KG1 (cell line): ENCODE measurements at places on chromosomes 4 and X.

GRCh38 chrX:69501429-69501828 lies 2.7 kb upstream of the NALF2 start:
- DNase-seq = no peak

DNA sequence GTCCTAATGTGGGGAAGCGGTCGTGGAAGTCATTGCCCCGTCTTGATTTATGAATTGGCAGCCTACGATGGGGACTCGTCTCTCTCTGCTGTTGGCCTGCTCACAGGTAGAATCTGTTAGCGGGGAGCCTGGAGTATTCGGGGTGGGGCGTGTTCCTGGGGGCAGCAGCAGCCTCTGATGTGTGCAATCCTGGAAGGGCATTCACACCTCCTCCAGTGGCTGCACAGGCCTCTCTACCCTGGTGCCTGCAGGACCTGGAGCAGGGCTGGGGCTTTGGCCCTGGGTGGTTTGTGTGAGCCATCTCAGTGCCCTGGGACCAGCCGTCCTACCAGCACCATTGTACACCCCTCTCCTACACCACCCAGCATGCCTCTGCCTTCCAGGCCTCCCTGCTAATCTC lies 340.9 kb downstream of the ARHGAP10 start:
- no peak for DNase-seq

DNA sequence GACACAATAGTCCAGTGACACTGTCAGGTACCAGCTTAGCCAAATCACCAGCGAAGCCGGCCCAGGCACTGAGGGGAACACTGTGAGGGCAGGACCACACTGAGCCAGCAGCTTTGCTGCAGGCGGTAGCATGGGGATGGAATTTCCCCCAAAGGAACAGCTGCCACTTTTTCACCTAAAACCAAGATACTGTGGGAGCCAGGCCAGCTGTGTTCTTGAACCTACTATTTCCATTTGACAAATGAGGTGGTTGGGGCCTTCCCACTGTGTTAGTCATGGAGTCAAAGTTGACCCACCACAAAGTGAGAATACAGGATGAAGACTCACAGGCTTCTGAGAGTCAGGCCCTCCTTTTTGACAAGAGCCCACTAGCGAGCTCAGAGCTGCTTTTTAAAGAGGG lies 70.7 kb upstream of the SH3RF1 start:
- DNase-seq = no peak

GRCh38 chr4:6618386-6619115 lies 21.9 kb upstream of the MRFAP1 start:
- DNase-seq = no peak

- DNase-seq = no peak
These were observed 1863.6 kb downstream of the STIM2 start for GRCh38 chr4:28724239-28724638.

DNA sequence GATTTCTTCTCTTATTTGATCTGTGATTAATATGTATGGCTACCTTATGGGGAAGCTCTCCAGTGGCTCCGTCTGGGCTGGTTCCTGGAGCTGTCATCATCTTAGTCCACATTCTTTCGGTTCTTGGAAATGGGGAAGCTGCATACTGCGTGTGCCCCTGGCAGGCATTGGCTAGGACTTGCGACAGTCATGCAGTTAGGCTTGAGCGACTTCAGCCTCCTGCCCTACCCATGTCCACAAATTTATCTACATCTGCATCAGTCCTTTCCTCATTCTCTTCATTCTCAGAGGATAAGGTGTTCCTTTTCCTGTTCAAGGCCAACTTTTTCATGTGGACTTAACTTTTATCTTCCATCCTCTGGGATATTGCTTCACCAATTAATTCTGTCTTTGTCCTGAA lies 214.2 kb downstream of the RELL1 start:
- DNase-seq = no peak

- DNase-seq = no peak
These were observed 194.7 kb downstream of the OPHN1 start for GRCh38 chrX:68238568-68238967.

GRCh38 chrX:24890677-24891076 lies 125.1 kb downstream of the ARX start:
- no peak for DNase-seq

DNA sequence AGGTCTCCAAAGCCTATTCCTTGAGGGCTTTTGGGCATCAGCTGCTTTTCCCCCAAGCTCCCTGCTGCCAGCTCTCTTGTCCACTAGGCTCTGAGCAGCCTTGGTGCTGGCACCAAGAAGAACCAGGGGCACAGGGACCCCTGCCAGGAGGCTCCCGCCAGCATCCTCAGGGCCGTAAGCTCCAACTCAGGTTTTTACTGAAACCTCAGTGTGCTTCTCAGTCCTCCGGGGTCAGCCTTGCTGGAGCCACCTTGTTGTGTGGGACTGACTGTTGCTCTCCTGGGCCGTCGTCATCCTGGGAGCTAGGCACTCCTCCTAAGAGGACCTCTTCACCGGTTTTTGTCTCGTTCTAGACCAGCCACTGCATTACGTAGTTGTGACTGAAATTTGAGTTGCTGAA lies 38.9 kb downstream of the NOP14 start:
- DNase-seq = no peak

GRCh38 chrX:95907081-95907480 lies 777.6 kb upstream of the DIAPH2 start:
- DNase-seq = no peak

GRCh38 chrX:48937054-48937907 lies 18.5 kb upstream of the PIM2 start:
- peak; percentile 52 for DNase-seq

GRCh38 chr4:80006935-80007744 lies 65.9 kb downstream of the ANTXR2 start:
- DNase-seq = no peak

DNA sequence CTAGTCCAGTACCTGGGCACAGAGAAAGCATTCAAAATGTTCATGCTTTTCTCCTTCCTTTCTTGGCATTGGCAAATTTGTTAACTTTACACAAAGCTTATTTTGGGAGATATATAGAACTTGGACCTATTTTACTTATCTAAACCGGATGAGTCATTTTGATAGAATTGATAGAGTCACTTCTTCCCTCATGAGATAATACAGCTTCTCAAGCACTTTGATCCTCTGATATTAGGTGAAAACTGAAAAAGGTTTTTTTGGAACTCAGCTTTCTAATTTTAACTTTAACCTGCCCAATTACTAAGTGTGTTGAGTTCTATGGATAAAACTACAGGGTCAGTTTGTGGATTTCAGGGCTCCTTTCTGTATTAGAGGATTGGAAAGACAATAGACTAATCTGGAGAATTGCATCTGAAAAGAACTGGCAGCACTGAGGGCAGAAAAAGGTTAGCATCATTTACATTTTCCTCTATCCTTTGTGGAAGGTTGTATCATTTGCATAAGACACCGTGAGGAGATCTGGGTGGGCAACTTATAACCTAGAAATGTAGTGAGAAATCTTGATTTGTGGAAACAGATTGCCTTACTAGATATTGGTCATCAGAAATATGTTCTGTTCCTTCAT lies 2.4 kb downstream of the WDR44 start:
- no peak for DNase-seq

- DNase-seq = no peak
These were observed 16.6 kb upstream of the NPNT start for GRCh38 chr4:105878668-105879067.

DNA sequence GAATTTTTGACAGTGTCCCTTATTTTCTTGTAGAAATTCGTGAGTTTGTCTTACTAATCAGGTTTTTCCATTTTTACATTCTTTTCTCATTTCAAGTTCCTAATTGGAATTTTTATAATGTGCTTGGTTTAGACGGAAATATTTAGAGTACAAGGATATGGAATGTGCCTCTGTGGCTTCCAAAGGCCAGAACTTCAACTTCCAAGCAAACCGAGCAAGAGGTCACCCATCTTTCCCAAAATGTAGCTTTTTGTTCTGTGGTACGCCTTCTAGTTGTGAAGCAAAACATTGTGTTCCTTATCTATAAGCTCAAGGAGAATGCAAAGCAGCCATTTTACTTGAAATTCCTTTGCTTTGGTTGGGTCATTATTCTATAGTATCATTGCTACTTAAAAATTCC lies 212.8 kb upstream of the PACRGL start:
- no peak for DNase-seq

DNA sequence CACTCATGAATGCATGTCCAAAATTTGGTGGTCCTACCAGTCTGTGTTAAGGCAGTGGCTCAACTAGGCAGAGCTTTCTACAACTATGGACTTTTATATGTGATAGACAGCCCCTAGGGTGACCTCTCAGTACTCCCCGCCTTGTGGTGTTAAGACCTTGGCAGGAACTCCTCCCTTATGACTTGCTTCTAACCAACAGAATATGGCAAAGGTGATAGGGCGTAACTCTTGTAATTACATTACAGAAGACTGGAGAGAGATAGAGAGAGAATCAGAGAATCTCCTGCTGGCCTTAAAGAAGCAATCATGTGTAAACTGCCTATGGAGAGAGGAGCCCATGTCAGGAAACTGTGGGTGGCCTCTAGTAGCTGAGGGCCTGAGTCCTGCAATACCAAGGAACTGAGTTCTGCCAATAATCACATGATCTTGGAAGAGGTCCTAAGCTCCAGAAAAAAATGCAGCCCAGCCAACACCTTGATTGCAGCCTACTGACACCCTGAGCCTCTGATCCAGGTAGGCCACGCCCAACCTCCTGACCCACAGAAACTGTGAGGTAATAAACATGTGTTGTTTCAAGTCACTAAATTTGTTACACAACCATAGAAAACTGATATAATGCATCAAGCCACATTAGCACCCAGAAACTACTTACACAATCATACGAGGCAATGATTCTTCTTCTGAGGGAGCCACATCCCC lies 68.9 kb downstream of the INPP4B start:
- no peak for DNase-seq

DNA sequence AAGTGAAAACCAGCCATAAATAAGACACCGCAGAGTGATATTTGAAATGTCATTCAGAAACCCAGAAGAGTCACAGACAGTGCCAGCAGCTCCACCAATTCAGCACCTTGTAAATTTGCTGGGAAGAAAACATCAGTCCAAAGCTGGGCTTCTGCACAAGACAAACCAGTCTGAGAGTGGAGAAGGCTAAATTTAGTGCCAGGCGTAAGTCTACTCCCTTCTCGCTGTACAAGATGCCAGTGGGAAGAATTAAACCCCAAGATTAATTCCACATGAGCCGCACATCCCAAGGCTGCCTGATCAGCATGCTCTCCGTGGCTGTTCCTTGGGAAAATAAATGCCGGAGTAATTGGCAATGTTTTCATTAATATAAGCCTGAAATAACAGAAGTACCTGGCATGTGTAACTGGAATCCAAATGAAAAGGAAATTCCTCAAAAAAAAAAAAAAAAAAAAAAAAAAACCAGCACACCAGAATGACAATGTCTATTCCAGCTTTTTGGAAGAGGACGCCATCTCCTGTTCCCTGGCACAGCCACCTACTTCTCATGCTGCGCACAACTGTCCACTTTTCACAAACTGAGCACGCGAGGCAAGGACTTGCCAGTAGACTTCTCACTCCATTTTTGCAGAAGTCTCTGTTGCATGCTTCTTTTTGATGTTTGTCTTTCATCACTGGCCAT lies 95.5 kb downstream of the NSUN7 start:
- no peak for DNase-seq

DNA sequence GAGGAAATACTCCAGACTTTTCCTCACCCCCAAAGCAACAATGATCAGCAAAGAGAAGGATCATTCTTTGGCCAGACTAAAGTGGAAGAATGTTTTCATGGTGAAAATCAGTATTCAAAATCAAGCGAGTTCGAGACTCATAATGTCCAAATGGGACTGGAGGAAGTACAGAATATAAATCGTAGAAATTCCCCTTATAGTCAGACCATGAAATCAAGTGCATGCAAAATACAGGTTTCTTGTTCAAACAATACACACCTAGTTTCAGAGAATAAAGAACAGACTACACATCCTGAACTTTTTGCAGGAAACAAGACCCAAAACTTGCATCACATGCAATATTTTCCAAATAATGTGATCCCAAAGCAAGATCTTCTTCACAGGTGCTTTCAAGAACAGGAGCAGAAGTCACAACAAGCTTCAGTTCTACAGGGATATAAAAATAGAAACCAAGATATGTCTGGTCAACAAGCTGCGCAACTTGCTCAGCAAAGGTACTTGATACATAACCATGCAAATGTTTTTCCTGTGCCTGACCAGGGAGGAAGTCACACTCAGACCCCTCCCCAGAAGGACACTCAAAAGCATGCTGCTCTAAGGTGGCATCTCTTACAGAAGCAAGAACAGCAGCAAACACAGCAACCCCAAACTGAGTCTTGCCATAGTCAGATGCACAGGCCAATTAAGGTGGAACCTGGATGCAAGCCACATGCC lies 89.7 kb downstream of the TET2 start:
- no peak for DNase-seq

DNA sequence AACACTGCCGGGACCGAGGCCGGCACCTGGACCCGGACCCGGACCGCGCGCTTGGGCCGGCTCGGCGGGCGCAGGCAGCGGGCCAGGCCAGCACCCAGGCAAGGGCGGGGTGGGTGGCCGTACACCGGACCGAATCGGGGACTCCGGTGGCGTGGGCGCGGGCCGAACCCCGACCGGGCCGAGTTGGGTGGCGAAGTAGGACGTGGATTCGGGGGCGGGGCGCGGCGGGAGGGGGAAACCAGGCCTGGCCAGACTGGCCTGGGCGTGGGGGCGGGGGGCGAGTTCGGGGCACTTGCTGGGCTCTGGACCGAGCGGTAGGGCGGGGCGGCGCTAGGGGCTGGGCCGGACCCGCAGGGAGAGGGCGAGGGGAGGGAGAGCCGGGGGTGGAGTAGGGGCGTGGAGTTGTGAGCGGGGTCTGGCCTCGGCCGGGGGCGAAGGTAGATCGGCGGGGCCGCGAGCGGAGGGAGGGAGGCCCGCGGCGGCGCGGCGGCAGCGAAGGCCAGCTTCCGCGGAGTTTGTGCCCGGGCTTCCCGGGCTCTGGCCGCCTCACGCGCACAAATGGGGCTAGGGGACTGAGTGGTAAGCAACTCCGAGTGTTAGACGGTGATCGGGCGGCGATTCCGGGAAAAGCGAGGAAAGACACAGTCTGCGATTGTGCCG lies 1.8 kb upstream of the BCORL1 start:
- no peak for DNase-seq

DNA sequence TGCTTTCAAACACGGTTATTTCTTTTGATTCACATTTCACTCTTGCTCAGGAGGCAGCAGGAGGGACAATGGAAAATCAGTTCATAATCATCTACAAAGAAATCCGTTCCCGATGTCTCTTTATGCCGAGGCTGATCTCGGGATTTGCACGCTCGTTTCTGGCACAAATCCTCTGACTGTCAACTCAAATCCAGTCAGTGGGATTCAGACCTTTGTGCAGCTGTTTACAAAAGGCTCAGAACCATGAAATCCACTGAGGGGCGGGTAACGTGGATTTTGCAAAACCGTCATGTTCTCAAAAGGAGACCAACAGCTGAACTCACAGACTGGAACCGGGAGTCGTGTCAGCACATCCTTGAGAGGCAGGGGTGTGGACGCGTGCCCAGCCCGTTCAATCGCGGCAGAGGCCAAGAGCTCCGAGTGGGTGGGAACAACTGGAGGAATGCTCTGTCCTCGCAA lies 46.4 kb downstream of the ACOX3 start:
- no peak for DNase-seq

- DNase-seq = no peak
These were observed 30.3 kb downstream of the ARL9 start for GRCh38 chr4:56535915-56536314.

DNA sequence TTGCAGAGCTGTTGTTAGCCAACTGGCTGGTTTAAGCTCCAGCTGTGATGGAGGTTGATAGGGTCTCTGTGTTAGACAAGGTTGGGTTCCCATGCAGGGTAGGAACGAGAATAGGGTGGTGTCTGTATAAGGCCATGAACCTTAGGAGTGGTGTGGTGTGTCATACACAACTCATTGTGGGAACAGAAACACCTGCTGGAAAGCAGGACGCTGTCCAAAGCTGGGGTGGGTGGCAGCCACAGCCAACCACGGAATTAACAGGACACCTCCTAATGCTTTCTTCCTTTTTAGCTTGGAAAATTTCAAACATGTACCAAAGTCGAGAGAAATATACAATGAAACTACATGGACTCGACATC lies 94.4 kb downstream of the ARHGAP10 start:
- no peak for DNase-seq
